Endothelial cell of umbilical vein (primary cell): ENCODE measurements at places on chromosomes 5 and 9. TPM values are rescaled to one million over a fixed set of nuclear protein-coding genes. Genes with fewer than 3 reads are reported as not detected.

DNA sequence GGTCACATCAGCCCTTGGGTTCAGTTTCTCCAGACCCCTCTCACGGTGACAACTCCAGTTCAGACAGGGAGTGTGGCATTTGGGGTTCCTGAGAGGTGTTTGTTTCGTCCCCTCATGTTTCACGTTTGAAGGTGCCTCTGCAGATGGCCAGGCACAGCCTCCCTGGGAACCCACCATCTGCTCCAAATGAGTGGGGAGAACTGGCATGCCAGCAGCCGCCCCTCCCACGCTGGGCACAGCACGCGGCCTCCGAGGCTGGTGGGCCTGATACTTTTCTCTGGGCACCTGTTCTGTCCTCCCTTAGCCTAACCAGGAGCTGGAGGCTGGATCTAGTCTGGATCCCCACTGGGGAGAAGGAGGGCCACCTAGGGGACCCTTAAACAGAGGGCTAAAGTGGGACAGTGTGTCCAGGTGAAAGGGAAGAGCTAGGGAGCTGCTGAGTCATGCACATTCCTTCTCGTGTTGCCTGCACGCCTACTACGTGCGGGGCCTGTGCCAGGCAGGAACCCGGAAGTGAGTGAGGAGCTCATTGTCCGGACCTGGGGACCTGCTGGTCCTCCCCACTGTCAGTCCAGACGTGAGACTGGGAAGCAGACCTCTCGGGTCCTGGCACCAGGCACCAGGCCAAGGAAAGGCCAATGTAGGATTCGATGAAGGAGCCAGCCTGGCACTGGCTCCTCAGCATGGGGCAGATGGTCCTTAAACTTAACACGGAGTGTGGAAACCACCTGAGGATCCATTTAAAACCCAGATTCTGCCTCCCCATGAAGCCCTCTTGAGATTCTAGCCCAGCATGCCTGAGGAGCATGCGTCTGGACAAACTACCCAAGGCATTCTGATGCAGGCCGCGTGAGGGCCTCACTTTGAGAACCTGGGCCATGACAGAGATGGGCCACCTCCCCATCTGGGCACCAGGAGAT is 11.7 kb downstream of the DNM1 start:
- DNase-seq: no peak

DNA sequence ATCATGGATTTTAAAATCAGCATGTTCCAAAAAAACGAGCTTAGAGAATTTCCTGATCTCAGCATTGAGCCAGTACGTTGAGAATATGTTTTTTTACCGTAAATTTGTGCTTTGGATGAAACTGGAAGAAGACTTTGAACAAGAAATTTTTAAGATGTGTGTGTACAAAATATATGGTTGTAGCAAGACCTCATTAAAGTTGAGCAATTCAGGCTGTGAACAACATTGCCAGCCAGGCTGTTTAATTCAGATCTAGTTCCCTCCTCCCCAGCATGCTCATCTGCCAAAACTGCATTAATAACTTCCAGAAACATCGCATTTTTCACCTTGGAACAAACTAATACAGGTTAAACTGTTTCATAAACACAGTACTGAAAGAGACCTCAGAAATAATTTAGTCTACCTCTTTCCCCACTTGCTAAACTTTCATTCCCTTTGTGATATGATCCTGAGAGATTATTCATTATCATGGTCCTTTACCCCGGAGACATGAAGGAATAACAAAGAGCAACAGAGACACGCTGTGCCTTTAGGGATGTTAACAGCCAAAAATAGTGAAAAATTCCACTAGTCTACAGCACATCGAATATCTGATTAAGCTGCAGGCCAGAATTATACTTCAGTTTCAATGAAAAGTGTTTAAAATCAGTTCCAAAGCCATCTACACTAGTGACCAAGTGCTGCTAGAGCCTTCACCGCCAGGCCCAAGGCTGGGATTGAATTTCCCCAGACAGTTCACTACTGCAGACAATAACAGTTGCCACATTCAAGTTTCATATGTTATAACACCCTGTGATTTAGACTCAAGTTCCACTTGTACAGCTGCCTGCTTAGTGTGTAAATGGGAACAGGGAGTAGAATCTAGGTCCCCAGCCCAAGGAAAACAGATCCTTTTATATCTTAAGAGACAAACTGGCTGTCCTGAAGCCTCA is 89.6 kb downstream of the EFNA5 start:
- no peak for DNase-seq

GRCh38 chr5:91182763-91183162 is 200.4 kb downstream of the ARRDC3 start:
- DNase-seq: no peak

Gene PCAT7
- not detected in 2 replicates for total RNA-seq

Gene MOCS2
- 31.1 and 31.5 TPM in 2 replicates for total RNA-seq

Gene PCA3
- total RNA-seq: 0.32 and 2.5 TPM in 2 replicates

Gene KCNN2
- total RNA-seq: 1.3 and 1.9 TPM in 2 replicates

DNA sequence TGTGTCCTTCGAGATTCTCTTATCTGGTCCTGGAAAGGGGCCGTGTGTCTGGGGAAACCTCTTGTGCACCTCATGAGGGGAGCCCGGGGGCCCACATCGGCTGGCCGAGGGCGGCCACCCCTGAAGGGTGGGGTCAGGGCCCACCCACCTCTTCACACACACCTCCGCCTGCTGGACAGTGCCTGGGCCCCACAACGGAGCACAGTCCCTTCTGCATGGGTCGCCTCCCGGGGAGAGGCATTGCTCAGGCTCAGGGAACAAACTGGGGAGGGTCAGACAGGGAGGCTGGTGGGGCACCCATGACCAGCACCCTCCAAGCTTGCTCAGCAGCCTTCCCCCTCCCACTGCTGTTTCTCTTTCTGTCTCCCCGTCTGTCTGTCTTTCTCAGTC is 1.3 kb upstream of the LRRC14B start:
- DNase-seq: no peak

Gene CCL27
- not detected in 2 replicates for total RNA-seq

- peak; percentile 9 for DNase-seq
These were observed 328.9 kb downstream of the PJA2 start for GRCh38 chr5:109080896-109081295.

- peak; percentile 69 for DNase-seq
These were observed 11.8 kb downstream of the ITGA1 start for GRCh38 chr5:52799358-52799982.

Gene MRPL36
- total RNA-seq: 63.4 and 70.3 TPM in 2 replicates

DNA sequence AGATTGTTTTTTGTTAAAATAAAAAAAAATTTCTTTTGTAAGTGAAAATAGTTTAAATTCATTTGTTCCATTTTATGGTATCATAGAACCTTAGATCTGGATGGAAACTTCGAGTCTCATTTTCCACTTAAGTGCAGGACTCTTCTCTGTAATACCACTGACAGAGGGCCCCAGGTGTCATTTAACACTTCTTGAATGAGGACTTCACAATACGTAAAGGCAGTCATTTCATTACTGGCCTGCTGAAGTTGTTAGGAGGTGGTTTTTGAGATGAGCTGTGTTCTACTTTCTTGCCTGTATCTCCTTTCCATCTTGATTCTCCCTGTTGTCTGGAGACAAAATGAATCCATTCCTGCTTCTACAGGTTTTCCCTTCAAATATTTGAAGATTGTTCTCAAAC is 455.3 kb downstream of the DMRT2 start:
- no peak for DNase-seq

GRCh38 chr9:124216474-124217176 is 41.1 kb upstream of the NEK6 start:
- no peak for DNase-seq

DNA sequence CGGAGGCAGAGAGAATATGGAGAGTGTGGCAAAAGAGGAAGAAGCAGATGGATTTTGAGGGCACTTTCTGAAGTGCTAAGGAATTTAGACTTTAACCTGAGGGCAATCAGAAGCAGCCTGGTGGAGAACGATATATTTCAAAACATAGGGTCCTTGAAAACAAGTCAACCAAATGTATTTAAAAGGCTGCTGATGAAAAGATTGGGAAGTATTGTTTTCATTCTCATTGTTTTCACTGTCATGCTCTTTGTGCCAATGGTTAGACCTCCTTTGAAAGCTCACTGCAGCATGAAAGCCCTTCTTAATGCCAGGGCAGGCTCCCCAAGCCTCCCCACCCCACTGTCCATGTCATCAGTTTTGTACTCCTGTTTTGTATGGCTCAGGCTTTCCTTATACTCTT is 2.5 kb upstream of the GPX3 start:
- DNase-seq: no peak

Gene FRRS1L
- 0.05 TPM in 1 of 2 replicates, not detected in the other for total RNA-seq

Gene PCDHA9
- not detected in 2 replicates for total RNA-seq

Gene TNFSF15
- 13.6 and 14.3 TPM in 2 replicates for total RNA-seq

Gene GPR151
- total RNA-seq: not detected in 2 replicates

GRCh38 chr5:37121027-37121426 is 128.1 kb downstream of the CPLANE1 start:
- DNase-seq: no peak

DNA sequence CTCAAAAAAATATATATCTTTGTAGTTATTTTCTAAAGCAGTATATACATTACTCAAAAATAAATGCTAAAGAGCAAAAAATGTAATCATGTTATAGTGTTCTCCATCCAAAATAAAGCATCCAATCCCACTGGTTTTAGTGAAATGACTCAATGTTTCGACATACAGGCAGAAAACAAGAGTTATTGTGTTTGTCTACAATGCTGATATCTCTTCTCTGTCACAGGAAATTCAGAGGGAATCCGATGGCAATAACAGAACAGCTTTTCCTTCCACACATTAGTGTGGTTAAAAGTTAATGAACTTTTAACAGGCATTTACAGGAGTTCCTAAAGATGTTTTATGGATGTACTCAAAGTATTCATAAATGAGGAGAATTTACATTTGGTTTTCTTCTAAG is 12.0 kb downstream of the TTC33 start:
- no peak for DNase-seq

DNA sequence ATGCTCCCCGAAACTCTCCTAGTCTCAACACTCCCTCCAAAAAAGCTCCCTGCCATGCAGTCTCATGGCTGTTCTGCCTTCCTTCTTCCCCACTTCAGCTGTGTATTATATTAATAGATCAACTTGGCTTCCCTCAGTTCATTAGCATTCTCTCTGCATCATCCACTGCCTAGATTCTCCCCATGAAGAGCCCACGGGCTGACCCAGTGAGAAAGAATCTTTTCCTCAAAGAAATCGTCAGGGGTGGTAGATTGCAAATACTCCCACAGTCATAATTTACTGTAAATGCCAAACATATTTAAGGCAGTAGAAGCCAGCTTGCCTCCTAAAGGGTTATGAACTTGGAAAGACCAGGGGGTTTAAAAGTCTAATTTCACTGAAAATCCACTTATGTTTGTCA is 33.5 kb downstream of the GNA14 start:
- DNase-seq: no peak

GRCh38 chr5:139394123-139394653 is 716 bp downstream of the PROB1 start:
- peak; percentile 34 for DNase-seq
